Thoracic aorta (tissue), 2 donors: ENCODE measurements at places on chromosomes 16 and 17.
A peak's percentile ranks its signal among the peaks of the same experiment; 100 is the strongest.

GRCh38 chr16:53207810-53208752, 153.3 kb downstream of the CHD9 start:
- no peaks in the 10 kb centered on the region for H3K27me3 ChIP-seq
- no peak for DNase-seq
- peak overlapping the region; percentile 61 for H3K27ac ChIP-seq
- H3K36me3 ChIP-seq = no peaks in the 10 kb centered on the region
- peaks cover 57% of the 10 kb centered on the region for H3K4me1 ChIP-seq

DNA sequence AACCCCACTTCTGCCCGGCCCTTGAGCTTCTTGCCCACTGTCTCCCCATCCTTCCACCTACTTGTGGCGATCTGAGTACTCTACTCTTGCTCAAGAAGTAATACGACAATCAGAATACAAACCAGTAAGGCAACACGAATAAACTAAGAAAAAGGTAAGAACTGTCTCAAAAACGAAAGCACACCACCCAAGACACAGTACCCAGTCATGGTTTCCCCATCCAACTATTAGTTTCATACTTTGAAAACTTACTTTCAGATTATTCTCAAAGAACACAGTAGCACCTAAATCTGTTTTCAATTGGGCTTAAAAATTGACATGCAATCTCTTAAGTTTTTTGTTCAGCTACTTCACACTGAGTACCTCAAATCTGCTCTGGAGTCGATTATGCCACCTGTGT, 13.9 kb downstream of the GINS2 start:
- peaks cover 25% of the 10 kb centered on the region for H3K36me3 ChIP-seq
- peaks cover 19% of the 10 kb centered on the region for H3K4me1 ChIP-seq
- no peak for DNase-seq
- H3K27me3 ChIP-seq = no peaks in the 10 kb centered on the region

- no peaks in the 10 kb centered on the region for H3K27me3 ChIP-seq
- H3K4me3 ChIP-seq = no peak overlapping the region
- peaks cover 6% of the 10 kb centered on the region for H3K4me1 ChIP-seq
- DNase-seq = no peak
- H3K27ac ChIP-seq = no peak overlapping the region
Measured at GRCh38 chr17:42266918-42267766, 9.0 kb downstream of the STAT5B start.

DNA sequence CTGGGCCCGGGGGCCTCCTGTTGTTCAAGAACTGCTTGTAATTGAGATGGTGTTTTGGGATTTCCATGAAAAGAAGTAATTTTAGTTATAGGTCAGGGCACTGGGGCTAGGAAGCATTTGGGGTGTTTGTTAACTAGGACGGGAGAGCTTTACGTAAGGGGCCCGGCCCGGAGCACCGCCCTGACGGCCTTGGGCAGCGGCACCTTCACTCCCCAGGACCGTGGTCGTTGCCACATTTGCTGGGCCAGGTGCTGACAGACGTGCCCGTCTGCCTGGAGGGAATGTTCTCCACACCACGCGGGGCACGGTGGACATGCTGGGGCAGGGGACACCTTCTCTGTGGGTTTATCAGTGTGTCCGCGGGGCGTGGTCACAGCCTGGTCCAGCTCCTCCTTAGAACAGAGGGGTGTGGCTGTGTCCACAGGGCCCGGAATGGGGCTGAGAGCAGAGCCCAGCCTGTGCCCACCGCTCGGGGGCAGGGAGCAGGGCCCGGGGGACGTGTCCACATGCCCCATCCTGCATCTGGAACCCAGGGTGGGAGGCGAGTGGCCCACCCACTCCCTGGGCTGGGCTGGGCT, 57.7 kb downstream of the BAIAP2 start:
- H3K4me3 ChIP-seq = no peak overlapping the region
- H3K4me1 ChIP-seq = peaks cover 12% of the 10 kb centered on the region
- H3K36me3 ChIP-seq = no peaks in the 10 kb centered on the region
- no peak overlapping the region for H3K27ac ChIP-seq
- DNase-seq = no peak

GRCh38 chr17:60138769-60139437, 10.9 kb upstream of the CA4 start:
- H3K27ac ChIP-seq = no peak overlapping the region
- peaks cover 11% of the 10 kb centered on the region for H3K27me3 ChIP-seq
- H3K4me3 ChIP-seq = no peak overlapping the region
- no peak for DNase-seq

DNA sequence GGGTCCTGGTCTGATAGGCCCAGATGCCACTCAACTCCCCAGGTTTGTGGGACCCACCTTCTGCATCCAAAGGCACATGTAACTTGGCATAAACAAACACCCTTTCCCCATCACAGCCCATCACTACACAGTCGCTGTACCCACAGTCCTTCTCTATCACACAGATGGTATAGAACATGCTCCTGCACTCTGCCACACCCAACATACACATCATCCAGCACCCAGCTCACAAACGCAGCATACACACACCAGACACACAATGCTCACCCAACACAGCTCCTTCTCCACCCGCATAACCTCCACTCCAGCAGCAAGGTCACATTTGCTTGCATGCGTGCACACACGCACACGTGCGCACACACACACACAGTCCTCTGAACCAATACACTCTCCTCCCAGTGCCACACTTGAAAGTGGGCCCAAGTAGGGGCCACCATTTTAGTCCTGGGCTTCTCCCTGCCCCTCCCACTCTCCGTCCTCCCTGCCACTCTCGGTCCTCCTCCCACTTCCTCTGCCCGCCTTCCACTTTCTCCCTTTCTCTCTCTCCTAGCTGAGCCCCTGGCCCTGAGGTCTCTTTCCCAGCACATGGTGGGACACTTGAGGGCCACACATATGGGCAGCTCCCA, 8.5 kb upstream of the TMEM92 start:
- no peaks in the 10 kb centered on the region for H3K36me3 ChIP-seq
- DNase-seq = no peak
- H3K27me3 ChIP-seq = no peaks in the 10 kb centered on the region
- H3K4me1 ChIP-seq = peaks cover 25% of the 10 kb centered on the region

- H3K27me3 ChIP-seq = no peaks in the 10 kb centered on the region
- H3K4me1 ChIP-seq = no peaks in the 10 kb centered on the region
- H3K27ac ChIP-seq = no peak overlapping the region
Measured at GRCh38 chr17:71969500-71969899, 151.3 kb upstream of the SOX9 start.

DNA sequence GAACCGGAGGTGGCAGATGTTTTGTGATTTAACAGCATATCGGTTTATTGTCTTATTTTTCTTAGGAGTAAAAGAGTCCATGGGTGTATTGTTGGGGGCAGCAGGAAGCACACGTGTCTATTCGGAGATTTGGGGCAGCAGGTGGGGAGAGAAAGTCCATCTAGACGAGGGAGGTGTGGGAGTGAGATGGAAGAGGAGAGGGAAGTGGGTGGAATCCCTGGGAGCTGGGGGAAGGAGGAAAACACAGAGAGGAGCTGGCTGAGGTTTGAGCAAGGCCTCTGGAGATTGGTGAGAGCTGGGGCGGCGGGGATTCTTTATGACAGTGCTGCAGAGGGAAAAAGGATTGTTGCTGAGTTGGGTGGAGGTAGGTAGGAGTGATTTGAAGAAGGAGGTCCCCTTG, 72.1 kb downstream of the PRKCB start:
- DNase-seq = no peak
- H3K36me3 ChIP-seq = no peaks in the 10 kb centered on the region
- H3K27ac ChIP-seq = no peak overlapping the region

DNA sequence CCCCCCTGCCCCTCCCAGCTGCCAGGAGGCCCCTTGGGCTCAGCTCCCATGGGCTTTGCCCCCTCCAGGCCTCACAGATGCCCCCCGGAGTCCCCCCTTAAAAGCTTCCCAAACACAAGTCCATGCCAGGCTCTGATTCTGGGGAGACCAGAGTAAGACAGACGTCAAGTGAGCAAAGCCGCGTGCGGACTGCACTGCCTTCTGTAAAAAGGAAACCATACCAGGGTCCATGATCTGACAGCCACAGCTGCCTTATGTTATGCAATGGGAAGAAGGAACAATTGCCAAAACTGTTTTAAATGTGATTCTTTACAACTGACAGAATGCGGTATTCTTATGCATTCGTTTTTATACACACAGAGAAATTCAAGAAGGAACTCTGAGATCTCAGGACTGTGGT, 17.9 kb upstream of the HEXD start:
- no peak for DNase-seq
- H3K4me3 ChIP-seq = no peak overlapping the region
- peaks cover 3% of the 10 kb centered on the region for H3K4me1 ChIP-seq
